Effector memory CD8-positive, alpha-beta T cell (primary cell): ENCODE measurements at places on chromosomes 11 and 22.
A peak's percentile ranks its signal among the peaks of the same experiment; 100 is the strongest.

DNA sequence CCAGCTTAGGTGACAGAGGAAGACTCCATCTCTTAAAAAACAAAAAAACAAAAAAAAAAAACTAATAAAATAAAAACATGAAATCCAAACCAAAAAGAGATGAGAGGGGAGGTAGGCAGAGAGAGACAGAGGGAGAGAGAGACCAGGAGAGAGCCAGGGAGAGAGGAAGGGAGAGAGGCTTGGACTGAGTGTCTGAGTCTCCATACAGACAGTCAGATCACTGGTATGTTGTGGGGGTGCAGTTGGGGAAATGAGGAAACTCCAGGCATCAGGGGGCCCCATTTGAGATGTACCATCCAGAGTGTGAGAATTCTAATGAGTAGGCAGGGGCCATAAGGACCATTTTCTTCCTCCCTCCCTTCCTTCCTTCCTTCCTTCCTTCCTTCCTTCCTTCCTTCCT lies 53.1 kb upstream of the SEPTIN5 start:
- DNase-seq: no peak

GRCh38 chr11:82701847-82702520 lies 31.7 kb downstream of the FAM181B start:
- DNase-seq: no peak

DNA sequence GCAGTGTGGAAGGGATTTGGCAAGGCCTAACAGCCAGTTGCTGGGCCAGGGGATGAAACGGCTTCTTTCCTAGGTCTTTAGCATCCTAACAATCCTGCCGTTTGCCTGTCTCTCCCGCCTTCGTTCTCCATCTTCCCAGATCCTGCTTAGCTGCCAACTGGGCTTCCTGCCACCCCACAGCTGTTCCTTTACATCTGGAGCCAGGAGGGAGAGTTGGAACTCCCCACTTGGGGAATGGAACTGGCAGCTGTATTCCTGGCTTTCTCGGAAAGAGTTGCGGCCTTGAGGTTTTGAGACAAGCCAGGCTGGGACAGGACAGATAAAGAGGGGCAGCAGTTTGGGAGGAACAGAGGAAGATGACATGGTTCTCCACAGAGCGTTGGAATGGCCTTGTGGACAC lies 59.6 kb downstream of the ST3GAL4 start:
- no peak for DNase-seq

DNA sequence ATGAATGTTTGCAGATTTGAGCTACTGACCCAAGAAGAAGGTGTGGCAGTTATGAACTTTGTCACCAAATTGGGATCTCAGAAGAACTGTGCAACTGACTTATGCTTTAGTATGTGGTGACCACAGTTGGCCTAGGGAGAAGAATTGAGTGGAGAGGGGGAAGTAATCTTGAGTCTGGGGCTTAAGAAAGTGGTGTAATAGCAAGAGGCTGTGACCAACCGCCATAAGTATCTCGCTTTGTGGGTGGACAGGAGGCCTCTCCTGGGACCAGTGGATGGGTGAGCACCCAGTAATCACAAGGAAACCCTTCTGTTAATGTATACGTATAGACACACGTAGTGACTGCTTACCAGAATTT lies 12.7 kb upstream of the IL10RA start:
- no peak for DNase-seq

GRCh38 chr11:72079819-72080325 lies 470 bp downstream of the NUMA1 start:
- peak; percentile 18 for DNase-seq

GRCh38 chr11:119800171-119800570 lies 71.2 kb upstream of the NECTIN1 start:
- DNase-seq: no peak

GRCh38 chr11:88421530-88421929 lies 84.0 kb upstream of the CTSC start:
- no peak for DNase-seq

GRCh38 chr11:12540075-12540680 lies 134.0 kb upstream of the TEAD1 start:
- DNase-seq: no peak

GRCh38 chr22:31291481-31292235 lies 630 bp downstream of the PIK3IP1 start:
- peak; percentile 46 for DNase-seq

- DNase-seq: no peak
Measured at GRCh38 chr11:19982774-19983495, 177.3 kb downstream of the DBX1 start.

- no peak for DNase-seq
Measured at GRCh38 chr11:77173494-77173893, 45.4 kb downstream of the MYO7A start.

DNA sequence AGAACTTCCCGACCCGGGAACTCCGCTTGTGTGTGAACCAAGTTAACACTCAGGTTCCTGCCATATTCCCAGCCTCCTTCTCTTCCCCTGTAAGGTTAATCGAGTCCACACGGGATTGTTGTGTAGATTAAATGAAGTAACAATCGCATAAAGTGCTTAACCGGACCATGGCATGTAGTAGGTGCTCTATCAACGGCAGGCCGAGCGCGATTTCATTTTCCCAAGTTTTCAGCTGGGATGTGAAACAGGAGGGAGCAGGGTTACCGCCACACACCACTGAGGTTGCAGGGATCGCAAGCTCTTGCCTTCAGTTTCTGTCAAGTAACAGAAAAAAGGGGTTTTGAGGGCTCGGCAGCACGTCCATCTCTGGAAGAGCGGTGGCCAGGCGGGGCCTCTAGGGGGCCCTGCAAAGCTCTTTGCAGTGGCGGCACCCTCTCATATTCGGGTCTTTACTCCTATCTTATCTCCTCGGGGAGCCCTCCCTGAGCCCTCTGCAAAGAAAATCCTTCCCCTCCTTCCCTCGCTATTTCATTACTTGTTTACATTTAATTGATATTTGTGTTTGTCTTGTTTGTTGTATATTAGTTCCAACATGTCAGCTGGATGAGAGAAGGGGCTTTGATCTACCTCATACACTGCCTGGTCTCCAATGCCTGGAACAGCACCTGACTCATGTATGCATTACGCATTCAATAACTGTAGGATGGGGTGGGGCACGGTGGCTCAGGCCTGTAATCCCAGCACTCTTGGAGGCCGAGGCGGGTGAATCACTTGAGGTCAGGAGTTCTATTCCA lies 816 bp upstream of the PLEKHA7 start:
- DNase-seq: peak; percentile 10

GRCh38 chr11:128208329-128209137 lies 378.8 kb downstream of the ETS1 start:
- no peak for DNase-seq

DNA sequence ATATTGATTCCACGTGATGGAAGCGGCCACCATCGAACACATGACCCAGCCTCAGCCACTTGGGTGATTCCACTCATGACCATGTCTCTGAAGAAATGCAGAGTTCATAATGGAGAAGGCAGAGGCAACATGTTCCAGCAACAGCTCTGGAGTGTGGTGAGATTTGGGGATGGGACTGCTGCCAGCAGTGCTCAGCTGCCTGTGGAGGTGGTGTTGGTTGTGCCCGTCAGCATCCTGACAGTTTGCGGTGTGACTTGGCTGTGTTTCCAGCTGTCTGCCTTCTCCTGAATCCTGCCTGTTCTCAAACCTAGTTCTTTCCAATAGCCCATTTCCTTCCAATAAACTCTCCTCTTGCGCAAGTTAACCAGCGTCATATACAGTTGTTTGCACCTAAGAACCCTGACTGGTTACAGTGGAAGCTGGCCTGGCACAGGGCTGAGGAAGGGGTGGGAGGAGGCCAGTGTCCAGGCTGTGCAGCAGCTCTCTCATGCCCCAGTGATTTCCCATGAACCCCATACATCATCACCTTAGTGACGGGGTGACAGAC lies 22.0 kb upstream of the OR8B8 start:
- DNase-seq: no peak

DNA sequence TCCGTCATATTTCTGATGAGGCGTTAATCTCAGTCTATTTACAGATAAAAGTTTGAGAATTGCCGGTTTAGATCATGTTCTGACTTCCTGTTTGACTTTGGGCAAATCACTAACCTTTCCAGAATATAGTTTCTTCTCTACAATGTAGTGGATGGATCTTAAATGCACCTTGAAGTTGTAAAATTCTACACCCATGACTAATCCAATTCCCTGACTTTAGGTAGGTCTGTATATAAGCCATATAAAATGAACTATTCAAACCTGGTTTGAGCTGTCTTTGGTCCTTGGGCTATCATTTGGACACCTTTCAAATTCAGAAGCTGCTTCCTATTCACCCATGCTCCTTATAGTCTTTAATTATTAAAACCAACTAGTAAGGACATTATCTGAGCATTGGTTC lies 52.2 kb upstream of the BLID start:
- DNase-seq: no peak

- no peak for DNase-seq
Measured at GRCh38 chr11:123253911-123254310, 58.9 kb upstream of the CLMP start.

DNA sequence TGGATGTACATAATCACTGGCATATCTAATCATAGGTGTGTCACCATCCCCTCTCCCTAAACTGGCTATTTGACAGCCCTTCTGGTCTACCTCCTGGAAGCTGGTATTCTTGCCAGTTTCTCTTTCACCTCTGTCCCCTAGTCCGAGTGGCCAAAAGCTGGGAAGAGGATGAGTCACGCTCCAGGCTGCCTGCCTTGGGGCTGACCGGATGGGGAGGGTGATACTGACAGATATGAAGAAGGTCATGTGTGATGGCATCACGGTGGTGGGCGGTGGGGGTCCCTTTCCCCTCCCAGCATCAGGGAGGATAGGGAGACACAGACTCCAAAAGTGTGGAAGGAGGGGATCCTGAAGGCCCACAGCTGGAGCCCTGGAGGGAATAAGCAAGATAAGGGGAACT lies 4.8 kb downstream of the OAF start:
- no peak for DNase-seq

GRCh38 chr22:19522190-19522880 lies 1.9 kb downstream of the CLDN5 start:
- no peak for DNase-seq

GRCh38 chr11:67558084-67558772 lies 25.4 kb upstream of the GSTP1 start:
- DNase-seq: no peak

DNA sequence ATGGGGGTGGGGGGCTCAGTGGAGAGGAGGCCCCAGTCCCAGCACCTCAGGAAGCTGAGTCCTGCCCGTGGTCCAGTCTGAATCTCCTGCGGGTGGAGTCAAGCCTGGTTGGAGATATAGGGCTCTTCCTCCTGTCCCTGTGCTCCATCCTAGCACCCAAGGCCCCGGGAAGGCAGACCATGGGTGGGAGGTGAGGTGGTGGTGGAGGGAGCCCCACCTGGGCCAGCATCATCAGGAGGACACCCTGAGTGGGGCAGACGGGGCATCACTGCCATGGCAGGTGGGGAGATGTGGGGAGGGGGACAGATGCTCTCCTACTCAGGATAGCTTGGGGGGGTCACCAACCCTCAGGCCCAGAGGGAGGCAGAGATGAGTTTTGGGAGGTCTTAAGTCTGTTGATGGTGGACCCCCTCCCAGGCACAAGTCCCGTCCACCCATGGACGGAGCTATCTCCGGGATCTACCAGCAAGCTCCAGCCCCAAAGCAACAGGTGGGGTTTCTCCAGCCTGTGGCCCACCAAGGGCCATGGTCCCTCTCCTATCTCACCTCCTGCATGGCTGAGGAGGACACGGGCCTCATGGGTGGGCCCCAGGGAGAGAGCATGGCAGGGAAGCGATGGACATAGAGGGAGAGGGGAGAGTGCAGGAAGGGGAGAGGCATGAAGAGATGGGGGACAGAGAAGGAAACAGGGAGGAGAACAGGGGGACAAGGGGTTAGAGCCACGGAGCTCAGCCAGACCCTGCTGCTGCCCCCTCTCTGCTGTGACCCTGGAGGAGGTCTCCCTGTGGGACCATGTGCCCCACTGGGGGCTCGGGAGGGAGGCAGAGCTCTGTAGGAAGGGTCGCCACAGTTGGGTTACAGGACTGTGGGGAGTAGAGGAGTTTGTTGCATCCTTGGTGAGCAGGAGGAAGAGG lies 1.3 kb downstream of the MRGPRE start:
- DNase-seq: no peak

GRCh38 chr22:29245626-29246385 lies 22.0 kb downstream of the RHBDD3 start:
- DNase-seq: peak; percentile 63

DNA sequence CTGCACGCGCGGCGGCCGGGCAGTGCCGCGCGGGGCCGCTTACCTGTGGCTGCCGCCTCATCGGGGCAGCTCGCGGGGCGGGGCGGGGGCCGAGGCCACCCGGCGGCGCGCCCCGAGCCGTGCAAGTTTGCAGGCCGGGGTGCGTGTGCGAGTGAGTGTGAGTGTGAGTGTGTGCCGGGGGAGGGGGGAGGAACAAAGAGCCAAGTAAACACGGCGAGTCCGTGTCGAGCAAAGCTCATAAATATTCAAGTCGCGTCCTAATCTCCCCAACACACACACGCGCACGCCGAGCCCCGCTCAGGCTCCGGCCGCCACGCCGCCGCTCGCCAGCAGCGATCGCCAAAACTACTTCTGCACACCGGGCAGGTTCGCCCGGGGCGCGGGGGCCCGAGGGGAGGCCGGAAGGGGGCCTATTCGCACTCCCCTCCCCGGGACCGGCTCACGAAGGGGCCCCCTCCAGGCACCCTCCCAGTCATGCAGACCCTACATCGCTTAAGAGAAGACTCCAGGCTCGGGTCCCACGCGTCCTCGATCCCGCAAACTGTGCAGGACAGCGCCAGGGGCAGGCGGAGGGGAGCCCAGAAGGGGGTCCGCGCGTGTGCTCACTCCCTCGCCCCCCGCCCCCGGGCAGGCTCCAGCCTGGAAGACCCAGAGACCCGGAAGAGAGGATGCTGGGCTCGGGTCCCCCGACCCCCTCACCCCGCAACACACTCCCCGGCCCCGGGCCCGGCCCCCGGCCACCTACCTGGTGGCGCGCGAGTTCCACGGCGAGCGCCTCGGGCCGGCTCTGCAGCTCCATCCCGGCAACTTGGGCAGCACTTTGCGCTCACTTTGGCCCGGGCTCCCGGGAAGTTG lies 827 bp downstream of the PHF21B start:
- no peak for DNase-seq

GRCh38 chr22:43477966-43478365 lies 66.2 kb downstream of the MPPED1 start:
- DNase-seq: no peak

DNA sequence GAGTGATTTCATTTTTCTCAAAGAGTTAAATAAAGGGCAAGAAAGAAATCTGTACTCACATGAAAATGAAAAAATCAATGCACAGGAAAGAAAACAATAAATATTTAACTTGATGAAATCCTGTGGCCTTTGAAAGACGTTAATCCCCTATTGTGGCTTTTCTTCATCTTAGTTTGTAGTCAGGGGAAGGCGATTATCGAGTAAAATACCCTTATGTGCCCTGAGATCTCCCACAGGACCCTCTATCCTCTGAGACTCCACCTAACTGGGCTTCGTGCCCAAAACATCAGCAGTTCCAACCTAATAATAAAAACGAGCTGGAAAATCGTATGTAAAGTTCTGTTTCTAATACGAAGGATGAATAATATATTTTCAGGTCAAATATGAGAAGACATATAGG lies 208.2 kb upstream of the ZC3H12C start:
- DNase-seq: no peak
